NCI-H774 (cell line): ENCODE measurements at places on chromosomes 5 and 9.

DNA sequence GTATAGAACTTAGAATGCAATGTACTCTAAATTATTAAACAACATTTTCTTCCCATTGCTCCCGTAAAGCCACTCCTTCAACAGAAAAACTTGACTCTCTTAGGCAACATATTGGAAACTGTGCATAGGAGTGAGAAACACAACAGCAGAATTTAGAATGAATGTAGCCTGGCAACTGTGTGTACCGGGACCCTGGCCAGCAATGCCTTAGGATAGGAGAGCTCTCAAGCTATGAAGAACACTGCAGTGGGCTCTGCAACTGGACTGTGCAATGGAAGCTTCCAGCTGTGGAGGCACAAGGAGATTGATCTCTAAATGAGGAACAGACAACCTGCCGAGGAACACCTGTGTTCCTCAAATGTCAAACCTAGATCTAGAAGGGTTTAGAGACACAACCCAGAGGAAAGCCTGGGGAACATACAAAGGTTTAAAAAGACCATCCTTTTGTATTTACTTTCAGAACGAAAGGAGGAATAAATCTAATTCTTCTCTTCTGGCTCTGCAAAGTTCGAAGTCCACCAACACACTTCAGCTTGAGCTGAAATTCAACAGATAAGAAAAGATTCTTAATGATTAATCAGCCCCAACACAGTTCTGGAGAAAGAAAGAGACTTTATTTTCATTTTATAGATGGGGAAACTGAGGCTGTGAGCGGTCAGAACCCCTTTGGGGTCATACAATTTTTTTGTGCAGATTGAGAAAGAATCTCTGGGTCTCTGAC, 51.5 kb upstream of the ARL15 start:
- DNase-seq: no peak

DNA sequence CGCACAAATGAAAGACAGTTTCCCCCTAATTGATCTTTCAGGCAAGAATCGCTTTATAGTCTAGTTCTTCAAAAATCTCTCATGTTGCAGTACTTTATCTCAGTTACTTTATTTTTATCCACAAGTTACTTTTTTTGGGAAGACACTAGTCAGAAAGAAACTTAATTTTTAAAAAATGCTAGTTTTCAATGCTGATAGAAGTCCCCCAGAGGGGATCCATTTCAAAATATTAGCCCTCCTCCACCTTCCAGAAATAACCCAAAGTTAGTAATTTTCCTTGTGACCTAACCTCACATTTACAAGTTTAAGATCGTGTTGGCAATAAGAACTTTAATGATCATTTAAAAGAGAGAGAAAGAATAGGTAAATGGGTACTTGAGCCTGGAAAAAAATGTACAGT, 11.0 kb downstream of the C1QTNF3 start:
- no peak for DNase-seq

- DNase-seq: no peak
These were observed 58.0 kb upstream of the FBN2 start for GRCh38 chr5:128596071-128596470.

- no peak for DNase-seq
These were observed 131.4 kb downstream of the MED10 start for GRCh38 chr5:6246820-6247437.

- DNase-seq: no peak
These were observed 1543.4 kb downstream of the EFNA5 start for GRCh38 chr5:106127341-106127781.

- no peak for DNase-seq
These were observed 61.8 kb downstream of the SMIM15 start for GRCh38 chr5:61100437-61100836.

DNA sequence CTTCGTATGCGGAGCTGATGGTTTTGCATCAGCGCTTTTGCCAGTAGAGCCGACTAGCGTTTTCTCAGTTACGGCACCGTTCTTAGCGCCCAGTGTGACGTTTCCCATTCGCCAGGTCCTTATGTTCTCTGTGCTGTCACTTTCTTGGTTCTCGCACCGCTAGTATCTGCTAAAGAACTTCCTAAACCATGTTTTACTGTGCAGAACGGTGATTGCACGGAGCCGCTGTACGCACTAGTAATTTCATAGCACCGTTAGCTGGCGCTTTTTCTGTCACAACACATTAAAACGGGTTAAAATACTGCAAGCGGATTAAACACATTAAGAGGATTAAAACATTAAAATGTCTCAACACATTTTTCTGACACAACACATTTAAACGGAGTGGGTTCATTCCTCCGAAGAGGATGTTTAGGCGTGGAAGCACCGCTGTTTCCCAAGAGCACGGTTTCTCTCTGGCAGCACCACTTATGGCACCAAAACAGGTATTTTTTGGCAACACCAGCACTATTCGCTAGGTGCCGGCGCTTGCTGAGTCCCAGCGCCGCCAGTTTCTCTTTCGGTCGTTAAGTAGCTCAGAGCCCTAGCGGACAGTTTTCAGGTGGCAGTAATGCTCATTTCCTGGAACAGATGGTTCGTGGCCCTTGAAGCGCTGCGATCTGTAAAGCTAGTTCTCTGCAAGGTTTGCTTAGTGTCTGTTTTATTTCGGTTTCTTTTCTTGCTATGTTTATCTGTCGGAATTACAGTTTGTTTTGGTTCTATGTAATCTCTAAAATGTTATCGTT, 20.3 kb downstream of the ANXA2R start:
- peak; percentile 90 for DNase-seq

GRCh38 chr9:120583958-120584369, 4.0 kb upstream of the CDK5RAP2 start:
- DNase-seq: peak; percentile 91

- peak; percentile 31 for DNase-seq
These were observed 632.5 kb downstream of the ISL1 start for GRCh38 chr5:52015760-52016159.

DNA sequence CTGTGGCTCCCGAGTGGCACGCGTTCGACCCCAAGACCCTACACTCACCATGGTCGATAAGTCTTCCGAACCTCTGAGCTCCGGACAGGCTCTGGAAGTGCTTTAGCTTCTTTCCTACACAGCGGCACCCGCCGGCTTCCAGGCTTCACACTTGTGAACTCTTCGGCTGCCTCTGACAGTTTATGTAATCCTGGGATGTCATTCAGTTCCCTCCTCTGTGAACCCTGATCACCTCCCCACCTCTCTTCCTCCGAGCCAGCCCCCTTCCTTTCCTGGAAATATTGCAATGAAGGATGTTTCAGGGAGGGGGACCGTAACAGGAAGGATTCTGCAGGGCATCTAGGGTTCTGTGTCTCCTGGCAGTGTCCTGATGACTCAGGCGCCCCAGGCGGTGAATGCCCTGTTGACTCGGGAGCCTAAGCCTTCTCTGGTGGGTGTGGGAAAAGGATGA, at the start of gene CD14:
Gene CD14, minus strand, starts transcription at position 155 of the 451 bp plus-strand sequence. Its CDS starts 104 bp downstream, at position 51.
- DNase-seq: no peak

- no peak for DNase-seq
These were observed 6.0 kb upstream of the SFXN1 start for GRCh38 chr5:175472378-175472777.

DNA sequence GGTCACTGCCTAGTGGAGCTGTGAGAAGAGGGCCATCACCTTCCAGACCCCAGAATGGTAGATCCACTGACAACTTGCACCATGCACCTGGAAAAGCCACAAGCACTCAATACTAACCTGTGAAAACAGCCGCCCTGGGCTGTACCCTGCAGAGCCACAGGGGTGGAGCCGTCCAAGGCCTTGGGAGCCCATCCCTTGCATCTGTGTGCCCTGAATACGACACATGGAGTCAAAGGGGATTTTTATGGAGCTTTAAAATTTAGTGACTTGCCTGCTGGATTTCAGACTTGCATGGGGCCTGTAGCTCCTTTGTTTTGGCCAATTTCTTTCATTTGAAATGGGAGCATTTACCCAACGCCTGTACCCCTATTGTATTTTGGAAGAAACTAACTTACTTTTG, 62.4 kb upstream of the HTR4 start:
- DNase-seq: no peak

GRCh38 chr9:110446171-110446570, 108.5 kb upstream of the TXNDC8 start:
- no peak for DNase-seq

DNA sequence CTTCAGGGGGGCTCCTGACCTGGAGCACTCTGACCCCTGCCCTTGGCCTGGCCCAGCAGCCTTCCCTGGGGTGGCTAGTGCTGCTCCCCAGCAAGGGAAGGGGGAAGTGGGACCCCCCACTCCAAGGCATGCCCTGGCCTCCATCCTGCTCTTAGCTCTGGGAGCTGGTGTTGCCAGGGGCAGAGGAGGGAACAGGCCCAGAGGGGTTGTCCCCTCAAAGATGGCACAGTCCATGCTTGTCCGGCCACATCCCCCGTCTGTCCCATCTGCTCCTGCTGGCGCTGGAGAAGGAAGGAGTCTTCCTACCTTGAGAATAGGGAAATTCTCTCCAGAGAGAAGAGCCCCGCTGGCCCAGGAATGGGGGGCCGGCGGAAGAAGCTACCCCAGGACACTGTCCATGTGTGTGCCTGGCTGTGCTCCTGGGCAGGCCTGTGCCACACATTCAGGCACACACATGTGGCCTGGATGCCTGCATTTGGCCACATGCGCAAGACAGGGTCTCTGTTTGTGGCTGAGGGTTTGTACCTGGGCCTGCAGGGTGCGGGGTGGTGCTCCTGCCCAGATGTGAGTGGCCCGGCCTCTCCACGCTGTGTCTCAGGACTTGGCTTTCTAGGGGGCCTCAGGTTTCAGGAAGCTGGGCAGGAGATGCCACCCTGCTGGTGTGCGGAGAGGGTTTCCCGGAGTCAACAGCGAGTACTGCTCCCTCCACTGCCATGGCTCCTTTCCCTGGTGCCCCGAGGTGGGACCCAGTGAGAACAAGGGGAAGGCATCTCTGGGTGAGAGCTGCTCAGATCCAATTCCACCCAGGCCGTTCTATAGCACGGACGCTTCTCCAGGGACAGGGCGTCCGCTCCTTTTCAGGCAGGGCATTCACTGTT, 247.1 kb downstream of the PBX3 start:
- DNase-seq: no peak
